SHP77 treated with DMSO at 0.1 percent for 48 hours (cell line): ENCODE measurements at places on chromosomes 3 and 15.
A peak's percentile ranks its signal among the peaks of the same experiment; 100 is the strongest.

- DNase-seq: no peak
These were observed 35.1 kb downstream of the CYFIP1 start for GRCh38 chr15:22945071-22945470.

- DNase-seq: no peak
These were observed 511.1 kb downstream of the OTOL1 start for GRCh38 chr3:162007722-162008121.

- DNase-seq: no peak
These were observed 39.9 kb upstream of the ARHGEF26 start for GRCh38 chr3:154081305-154081704.

GRCh38 chr3:98680723-98681122 lies 82.4 kb upstream of the ST3GAL6 start:
- no peak for DNase-seq

- peak; percentile 76 for DNase-seq
These were observed 12.0 kb upstream of the SHC4 start for GRCh38 chr15:48975472-48976419.

DNA sequence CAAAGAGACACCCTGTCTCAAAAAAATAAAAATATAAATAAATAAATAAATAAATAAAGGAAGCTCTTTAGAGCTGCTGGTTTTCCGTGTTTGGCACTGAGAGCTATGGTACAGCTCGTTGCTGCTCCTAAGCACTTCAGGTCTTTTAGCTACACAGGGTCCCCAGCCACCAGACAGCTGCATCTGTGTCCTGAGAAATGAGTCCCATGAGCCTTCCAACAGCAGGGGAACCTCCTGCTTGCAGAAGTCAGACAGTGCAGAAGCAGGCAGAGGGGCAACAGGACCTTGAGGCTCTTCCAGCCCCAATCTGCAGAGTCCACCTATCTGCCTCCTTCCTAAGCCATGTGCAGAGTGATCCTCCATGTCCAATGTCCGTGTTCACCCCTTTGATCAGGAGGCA lies 159.0 kb downstream of the SV2B start:
- DNase-seq: no peak
